ENCODE measurements at places on chromosomes 11 and 22. TPM values are rescaled to one million over a fixed set of nuclear protein-coding genes. Genes with fewer than 3 reads are reported as not detected.

Gene APOL5
- not detected for polyA plus RNA-seq

Gene MCAT
- polyA plus RNA-seq, result 16.9 TPM

Gene TEX54
- 0.27 TPM for polyA plus RNA-seq

Gene MS4A1
- polyA plus RNA-seq, result 0.40 TPM

Gene OR10S1
- not detected for polyA plus RNA-seq
